ENCODE measurements at places on chromosomes 16 and 17. TPM values are rescaled to one million over a fixed set of nuclear protein-coding genes. Genes with fewer than 3 reads are reported as not detected.

- DNase-seq: no peak
- no peak overlapping the region for H3K4me3 ChIP-seq
- no peak overlapping the region for H3K27ac ChIP-seq
- H3K27me3 ChIP-seq: no peaks in the 10 kb centered on the region
- H3K36me3 ChIP-seq: no peaks in the 10 kb centered on the region
These were observed 8.3 kb upstream of the MPHOSPH6 start for GRCh38 chr16:82178352-82178751.

DNA sequence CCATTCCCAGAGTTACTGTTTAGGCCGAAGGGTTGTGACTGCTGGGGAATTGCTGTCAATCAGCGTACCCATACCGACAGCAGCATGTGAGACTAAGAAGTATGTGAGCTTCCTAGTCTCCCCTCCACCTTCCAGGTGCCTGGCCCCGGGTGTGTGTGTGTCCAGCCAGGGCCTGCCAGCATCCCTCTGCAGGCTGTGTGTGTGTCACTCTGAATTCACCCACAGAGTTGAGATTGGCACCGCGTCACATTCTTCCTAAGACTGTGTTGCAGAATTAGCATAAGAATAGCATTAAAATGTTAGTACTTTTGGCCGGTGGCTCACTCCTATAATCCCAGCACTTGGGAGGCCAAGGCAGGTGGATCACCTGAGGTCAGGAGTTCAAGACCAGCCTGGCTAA lies 31.8 kb downstream of the PRMT7 start:
- no peak for DNase-seq
- H3K4me1 ChIP-seq: no peaks in the 10 kb centered on the region
- H3K4me3 ChIP-seq: no peak overlapping the region
- H3K36me3 ChIP-seq: no peaks in the 10 kb centered on the region
- no peak overlapping the region for H3K27ac ChIP-seq

- H3K27me3 ChIP-seq: no peaks in the 10 kb centered on the region
- no peak overlapping the region for H3K27ac ChIP-seq
- H3K4me1 ChIP-seq: no peaks in the 10 kb centered on the region
- H3K4me3 ChIP-seq: no peak overlapping the region
These were observed 58.7 kb downstream of the EFCAB5 start for GRCh38 chr17:30000001-30000754.

DNA sequence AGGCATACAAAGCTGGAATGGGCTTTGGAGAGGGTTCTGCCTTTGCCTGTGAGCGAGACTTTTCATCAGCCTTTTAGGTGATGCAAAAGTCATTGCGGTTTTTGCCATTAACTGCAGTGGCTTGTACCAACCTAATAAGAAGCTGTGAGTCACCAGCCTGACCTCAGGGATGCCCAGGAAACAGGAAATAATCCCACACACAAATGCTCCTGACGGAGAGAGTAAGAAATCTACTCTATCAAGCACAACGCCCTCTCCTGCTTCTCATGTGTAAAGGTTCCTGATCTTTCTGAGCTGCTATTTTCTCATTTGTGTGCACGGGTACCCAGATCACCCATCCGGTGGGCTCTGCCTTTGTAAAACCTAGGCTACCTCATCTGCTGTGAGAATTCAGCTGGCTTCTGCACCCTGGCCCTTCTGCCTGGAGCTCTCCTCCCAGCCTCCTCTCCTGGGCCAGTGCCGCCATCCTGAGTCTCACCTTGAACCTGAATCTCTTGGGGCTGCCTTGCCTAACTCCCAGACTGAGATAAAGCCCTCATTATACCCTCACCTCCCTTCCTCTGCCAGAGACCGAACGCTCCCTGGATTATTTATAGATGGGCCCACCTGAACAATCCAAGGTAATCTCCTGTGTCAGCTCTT lies 299.7 kb downstream of the C16orf95 start:
- H3K27ac ChIP-seq: no peak overlapping the region
- no peak for DNase-seq
- H3K27me3 ChIP-seq: no peaks in the 10 kb centered on the region
- H3K4me3 ChIP-seq: no peak overlapping the region
- no peaks in the 10 kb centered on the region for H3K36me3 ChIP-seq
- H3K4me1 ChIP-seq: no peaks in the 10 kb centered on the region

DNA sequence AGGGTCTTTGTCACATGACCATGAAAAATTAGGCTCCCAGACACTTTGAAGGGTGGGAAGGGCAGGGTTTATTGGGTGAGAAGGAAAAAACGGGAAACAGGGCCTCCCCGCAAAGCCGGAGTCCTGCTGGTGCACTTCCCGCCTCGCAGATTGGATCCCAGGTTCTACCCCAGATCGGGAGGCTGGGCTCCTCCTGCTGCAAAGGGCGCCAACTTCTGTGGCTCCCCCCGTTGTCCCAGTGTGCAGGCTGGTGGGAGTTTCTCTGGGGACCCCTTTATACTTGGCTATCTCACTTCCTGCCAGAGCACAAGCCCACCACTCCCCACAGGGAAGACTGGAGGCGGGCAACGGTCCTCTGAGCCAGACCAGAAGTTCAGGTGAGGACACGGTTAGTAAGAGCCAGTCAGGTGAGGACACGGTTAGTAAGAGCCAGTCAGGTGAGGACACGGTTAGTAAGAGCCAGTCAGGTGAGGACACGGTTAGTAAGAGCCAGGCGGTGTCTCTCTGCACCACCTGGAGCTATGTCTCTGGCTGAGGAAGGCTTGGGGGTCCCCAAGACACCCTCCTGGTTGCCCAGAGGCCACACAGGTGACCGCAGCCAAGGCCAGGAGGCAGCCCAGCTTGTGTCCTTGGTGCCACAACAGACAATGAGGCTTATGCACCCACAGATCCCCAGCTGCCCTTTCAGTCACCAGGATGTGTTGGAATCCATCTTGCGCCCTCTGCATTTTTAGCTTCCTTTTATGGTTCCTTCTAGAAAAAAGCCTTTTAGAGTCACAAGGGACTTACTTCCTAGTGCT lies 48.1 kb upstream of the CHMP6 start:
- H3K4me3 ChIP-seq: no peak overlapping the region
- peaks cover 4% of the 10 kb centered on the region for H3K4me1 ChIP-seq
- no peaks in the 10 kb centered on the region for H3K27me3 ChIP-seq
- H3K27ac ChIP-seq: peak overlapping the region; percentile 83

- DNase-seq: no peak
- H3K36me3 ChIP-seq: no peaks in the 10 kb centered on the region
- no peaks in the 10 kb centered on the region for H3K27me3 ChIP-seq
- no peak overlapping the region for H3K4me3 ChIP-seq
- peaks cover 4% of the 10 kb centered on the region for H3K4me1 ChIP-seq
These were observed 1.6 kb downstream of the NDUFB10 start for GRCh38 chr16:1960665-1961630.

GRCh38 chr17:44081681-44082080 lies 11.1 kb downstream of the G6PC3 start:
- H3K4me1 ChIP-seq: no peaks in the 10 kb centered on the region
- no peak for DNase-seq
- no peaks in the 10 kb centered on the region for H3K27me3 ChIP-seq
- no peak overlapping the region for H3K4me3 ChIP-seq
- H3K27ac ChIP-seq: no peak overlapping the region
- H3K36me3 ChIP-seq: no peaks in the 10 kb centered on the region

DNA sequence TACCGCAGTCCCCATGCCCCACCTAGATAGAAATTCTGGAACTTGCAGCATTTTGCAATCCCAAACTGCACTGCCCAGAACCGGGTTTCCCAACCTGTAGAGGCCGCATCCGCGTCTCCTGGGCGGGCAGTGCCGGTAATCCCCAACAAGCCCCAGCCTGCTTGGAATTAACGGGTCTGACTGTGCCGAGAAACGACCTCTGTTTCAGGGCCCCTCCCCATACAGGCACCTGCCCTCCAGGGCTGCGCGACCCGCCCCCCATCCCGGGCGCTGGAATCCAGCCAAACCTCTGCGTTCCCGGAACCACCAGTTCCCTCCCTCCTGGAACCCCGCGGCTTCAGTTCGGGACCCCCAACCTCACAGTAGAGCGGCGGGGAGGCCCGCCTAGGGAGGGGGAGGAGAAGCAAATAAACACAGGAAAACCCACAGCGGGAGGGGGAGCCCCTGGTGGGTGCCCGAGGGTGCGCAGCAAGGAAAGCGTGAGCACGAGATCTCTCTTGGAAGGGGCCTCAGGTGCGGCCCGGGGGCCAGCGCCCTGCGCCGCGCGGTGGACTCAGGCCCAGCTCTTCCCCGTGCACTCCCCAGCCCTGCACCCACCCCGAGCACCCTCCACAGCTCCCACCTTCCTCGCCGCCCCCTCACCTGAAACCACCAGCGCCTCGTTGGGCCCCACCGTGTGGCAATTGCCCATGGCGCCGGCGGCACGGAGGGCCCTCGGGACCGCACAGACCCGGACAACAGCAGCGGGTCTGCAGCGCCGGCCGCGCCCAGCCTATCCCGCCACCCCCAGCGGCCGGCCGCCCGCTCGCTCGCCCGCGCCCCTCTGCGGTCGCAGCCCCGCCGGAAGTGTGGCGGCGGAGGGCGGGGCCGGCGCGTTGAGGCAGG lies at the start of gene FLOT2:
Gene FLOT2, minus strand, starts transcription at position 850 of the 885 bp plus-strand sequence. Its CDS starts 159 bp downstream, at position 691.
- H3K36me3 ChIP-seq: no peaks in the 10 kb centered on the region
- no peaks in the 10 kb centered on the region for H3K27me3 ChIP-seq
- peak within 1 kb of the TSS; percentile 85 for H3K4me3 ChIP-seq
- no peaks in the 10 kb centered on the region for H3K4me1 ChIP-seq

DNA sequence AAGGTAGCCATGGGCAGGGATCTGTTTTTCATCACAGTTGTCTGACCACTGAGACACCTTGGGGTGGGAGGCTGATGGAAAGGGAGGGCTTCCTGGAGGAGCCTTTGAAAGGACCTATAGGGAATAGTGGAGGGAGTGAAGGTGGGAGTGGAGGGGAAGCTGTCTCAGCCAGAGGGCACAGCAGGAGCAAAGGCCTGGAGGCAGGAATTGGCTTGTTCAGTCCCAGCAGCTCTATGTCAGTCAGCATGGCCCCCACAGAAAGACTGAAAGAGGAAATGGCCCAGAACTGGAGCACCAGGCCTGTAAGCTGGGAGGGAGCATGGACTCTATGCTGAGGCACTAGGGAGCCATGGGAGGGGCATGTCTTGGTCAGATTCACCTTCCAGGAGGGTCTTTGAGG lies 12.8 kb upstream of the CBFB start:
- H3K27me3 ChIP-seq: no peaks in the 10 kb centered on the region
- peaks cover 8% of the 10 kb centered on the region for H3K4me1 ChIP-seq
- H3K27ac ChIP-seq: no peak overlapping the region
- no peaks in the 10 kb centered on the region for H3K36me3 ChIP-seq
- no peak overlapping the region for H3K4me3 ChIP-seq

- H3K4me1 ChIP-seq: no peaks in the 10 kb centered on the region
- no peak overlapping the region for H3K4me3 ChIP-seq
- no peaks in the 10 kb centered on the region for H3K36me3 ChIP-seq
- no peak for DNase-seq
These were observed 123.7 kb upstream of the HS3ST3A1 start for GRCh38 chr17:13725288-13725990.

GRCh38 chr17:36592316-36592715 lies 637 bp downstream of the DHRS11 start:
- no peak overlapping the region for H3K27ac ChIP-seq
- peak overlapping the region; percentile 89 for H3K4me3 ChIP-seq
- H3K27me3 ChIP-seq: no peaks in the 10 kb centered on the region
- H3K36me3 ChIP-seq: no peaks in the 10 kb centered on the region
- no peaks in the 10 kb centered on the region for H3K4me1 ChIP-seq

DNA sequence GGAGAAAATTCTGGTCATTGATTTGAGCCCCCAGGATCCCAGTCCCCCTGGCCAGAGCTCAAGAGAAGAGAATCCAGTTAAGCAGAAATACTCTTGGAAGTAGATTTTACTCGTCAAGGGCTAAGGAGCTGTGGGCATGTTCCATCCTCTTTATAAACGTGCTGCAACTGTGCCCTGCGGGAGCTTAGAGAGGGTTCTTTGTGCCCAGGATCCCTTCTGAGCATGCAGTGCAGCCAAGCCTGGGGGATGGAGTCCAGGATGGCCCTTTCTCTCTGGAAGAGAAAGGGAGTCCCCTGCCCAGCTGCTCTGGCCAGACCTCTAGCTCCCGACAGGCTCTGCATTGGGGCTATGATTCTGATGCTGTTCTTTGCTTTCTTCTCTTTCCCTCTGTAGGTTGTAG lies 9.5 kb upstream of the LGALS9 start:
- H3K36me3 ChIP-seq: no peaks in the 10 kb centered on the region
- no peak overlapping the region for H3K27ac ChIP-seq
- no peaks in the 10 kb centered on the region for H3K27me3 ChIP-seq

GRCh38 chr17:77493901-77494663 lies 353.3 kb downstream of the SEC14L1 start:
- H3K4me1 ChIP-seq: peaks cover 4% of the 10 kb centered on the region
- H3K4me3 ChIP-seq: no peak overlapping the region
- peak overlapping the region; percentile 67 for H3K27ac ChIP-seq

- H3K27ac ChIP-seq: no peak overlapping the region
- no peaks in the 10 kb centered on the region for H3K4me1 ChIP-seq
- no peak for DNase-seq
- H3K4me3 ChIP-seq: no peak overlapping the region
These were observed 40.9 kb upstream of the CCNF start for GRCh38 chr16:2388139-2388874.

DNA sequence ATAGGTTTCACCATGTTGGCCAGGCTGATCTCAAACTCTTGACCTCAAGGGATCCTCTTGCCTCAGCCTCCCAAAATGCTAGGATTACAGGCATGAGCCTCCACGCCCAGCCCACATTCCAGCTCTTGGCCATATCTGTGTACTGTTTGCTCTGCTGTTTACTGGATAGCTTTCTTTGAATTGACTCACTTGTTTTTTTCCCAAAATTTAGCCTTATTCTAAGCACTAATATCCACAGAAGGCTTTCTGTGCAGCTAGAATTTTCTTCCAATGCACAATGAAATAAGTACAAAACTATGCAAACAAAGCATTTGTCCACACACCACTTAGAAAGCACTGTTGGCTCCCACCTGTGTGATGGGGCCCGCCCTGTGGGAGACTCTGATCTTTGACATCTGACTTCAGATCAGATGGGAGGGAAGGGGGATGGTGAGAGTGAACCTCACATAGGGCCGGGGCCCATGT lies 72.2 kb downstream of the CLEC16A start:
- no peaks in the 10 kb centered on the region for H3K4me1 ChIP-seq
- no peaks in the 10 kb centered on the region for H3K36me3 ChIP-seq
- no peak overlapping the region for H3K27ac ChIP-seq
- H3K4me3 ChIP-seq: no peak overlapping the region
- no peak for DNase-seq

GRCh38 chr16:81003610-81004460 lies 2.9 kb downstream of the CMC2 start:
- no peaks in the 10 kb centered on the region for H3K27me3 ChIP-seq
- peaks cover 4% of the 10 kb centered on the region for H3K4me1 ChIP-seq
- no peak for DNase-seq
- H3K36me3 ChIP-seq: no peaks in the 10 kb centered on the region
- H3K4me3 ChIP-seq: no peak overlapping the region

- H3K27ac ChIP-seq: peak overlapping the region; percentile 92
- peaks cover 20% of the 10 kb centered on the region for H3K4me1 ChIP-seq
- no peak overlapping the region for H3K4me3 ChIP-seq
- peak; percentile 48 for DNase-seq
- H3K36me3 ChIP-seq: no peaks in the 10 kb centered on the region
- H3K27me3 ChIP-seq: no peaks in the 10 kb centered on the region
These were observed 63.0 kb downstream of the SMG6 start for GRCh38 chr17:2240541-2240940.

UTS2R gene
- not detected for total RNA-seq

TMEM231 gene
- 13.5 TPM for total RNA-seq

LGALS9B gene
- not detected for total RNA-seq

TP53TG3C gene
- total RNA-seq: not detected

SLC5A10 gene
- not detected for total RNA-seq

IRX6 gene
- 0.14 TPM for total RNA-seq

ITFG1 gene
- total RNA-seq: 85.6 TPM

CMTM2 gene
- total RNA-seq: not detected

MT2A gene
- 34.1 TPM for total RNA-seq

ZACN gene
- total RNA-seq: not detected

CPSF4L gene
- total RNA-seq: 0.34 TPM

CRHR1 gene
- 1.5 TPM for total RNA-seq

POLG2 gene
- total RNA-seq: 20.4 TPM

HOXB9 gene
- not detected for total RNA-seq

CASKIN2 gene
- 21.1 TPM for total RNA-seq

All from uterus (tissue), 4 donors.